ENCODE measurements at places on chromosomes 1 and 21.

- no peak for DNase-seq
These were observed 20.4 kb downstream of the KCNH1 start for GRCh38 chr1:211113566-211113965.

DNA sequence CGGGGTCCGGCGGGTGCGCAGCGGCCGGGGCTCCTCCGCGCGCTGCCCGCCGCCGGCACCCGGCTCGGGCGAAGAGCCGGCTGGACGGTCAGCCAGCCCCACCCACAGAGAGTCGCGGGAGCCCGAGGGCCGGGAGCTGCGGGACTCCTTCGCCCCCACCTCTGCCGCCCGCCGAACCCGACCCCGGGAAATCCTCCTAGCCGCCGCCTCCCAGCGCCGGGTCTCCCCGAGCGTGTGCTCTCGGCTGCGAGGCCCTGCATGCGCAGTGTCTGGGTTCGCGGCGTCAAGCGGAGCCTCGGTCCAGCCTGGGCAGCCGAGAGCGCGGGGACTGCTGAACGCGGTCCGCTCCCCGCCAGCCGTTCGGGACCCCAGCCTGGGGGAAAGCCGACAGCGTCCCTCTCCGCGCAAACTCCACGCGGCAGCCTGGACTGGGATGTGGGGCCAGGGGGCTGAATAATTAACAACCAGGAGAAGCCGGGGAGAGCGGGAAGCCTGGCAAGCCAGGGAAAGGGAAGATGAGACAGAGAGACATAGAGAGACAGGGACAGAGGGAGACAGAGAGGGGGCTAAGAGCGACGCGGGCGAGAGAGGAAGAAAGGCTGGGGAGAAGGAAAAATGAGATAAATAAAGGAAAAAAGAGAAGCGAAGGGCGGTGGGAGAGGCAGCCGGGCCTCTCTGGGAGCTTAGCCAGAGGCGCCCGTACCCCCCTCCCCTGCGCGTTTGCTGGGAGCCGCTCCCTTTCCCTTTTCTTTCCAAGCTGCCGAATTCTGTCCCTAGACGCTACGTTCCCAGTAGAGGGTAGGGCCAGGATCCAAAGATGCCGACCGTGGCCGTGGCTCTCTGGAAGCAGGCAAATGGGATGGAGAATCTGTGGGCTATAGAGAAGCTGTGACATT, 64.2 kb downstream of the MEF2D start:
- no peak for DNase-seq

DNA sequence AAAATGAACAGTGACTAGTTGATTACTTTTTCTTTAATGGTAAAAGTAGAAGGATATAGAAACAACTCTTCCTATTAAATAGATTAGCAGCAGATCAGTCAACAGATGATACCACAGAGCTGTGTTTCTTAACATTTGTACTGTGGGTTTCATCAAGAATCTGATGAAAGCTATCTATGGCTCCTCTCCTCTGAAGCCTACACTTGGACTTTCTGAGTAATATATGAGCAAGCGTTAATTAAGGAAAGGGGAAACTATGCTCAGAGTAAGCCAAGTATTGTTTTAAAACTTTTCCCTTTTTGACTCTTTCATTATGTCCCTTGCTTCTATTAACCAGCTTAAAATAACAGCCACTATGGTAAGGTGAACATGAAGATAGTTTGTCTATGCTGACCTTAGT, 10.8 kb downstream of the ARID4B start:
- no peak for DNase-seq

- DNase-seq, result no peak
These were observed 97.4 kb upstream of the GFI1 start for GRCh38 chr1:92583821-92584760.

DNA sequence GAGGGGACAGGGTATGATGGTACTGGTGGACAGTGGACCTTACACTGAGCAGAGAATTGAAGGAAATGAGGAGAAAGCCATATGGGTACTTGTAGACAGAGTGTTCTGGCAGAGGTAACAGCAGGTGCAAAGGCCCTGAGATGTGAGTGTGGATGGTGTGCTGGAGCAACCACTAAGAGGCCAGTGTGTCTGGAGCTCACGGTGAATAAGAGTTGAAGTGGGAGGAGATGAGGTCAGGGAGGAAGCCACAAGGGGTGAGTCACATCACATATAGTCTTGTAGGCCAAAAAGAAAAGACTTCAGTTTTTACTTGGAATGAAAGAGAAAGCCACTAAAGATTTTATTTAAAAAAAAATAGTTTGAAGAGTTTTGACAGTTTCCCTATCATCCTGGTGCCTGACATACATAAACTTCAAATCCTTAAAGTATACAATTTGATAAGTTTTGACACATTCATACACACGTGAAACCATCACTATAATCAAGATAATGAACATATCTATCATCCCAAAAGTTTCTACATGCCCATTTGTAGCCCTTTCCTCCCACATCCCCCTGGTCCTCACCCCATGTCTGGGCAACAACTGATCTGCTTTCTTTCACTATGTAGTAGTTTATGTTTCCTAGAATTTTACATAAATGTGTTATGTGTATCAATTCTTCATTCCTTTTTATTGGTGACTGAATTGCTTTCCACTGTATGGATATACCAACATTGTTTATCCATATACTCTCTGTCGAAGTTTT, 148.4 kb downstream of the GPATCH2 start:
- peak; percentile 12 for DNase-seq

DNA sequence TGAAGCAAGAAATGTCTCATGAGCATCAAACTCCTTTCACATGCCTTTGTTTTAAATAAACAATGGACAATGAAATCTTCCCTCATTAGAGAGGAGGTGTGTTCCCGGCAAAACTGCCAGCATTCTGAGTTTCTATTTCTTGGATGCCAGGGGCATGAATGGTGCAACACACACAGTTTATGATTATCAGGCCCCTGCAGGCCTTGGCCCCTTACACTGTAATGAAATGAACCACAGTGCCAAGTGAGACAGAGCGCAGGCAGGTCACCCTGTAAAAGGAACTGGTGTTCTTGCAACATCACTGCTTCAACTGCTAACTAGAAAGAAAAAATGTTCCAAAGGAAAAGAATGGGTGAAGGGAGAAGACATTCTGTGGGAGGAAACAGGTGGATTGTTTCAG, 3.8 kb upstream of the PIGC start:
- peak; percentile 51 for DNase-seq

GRCh38 chr1:169298441-169298840, 69.2 kb downstream of the NME7 start:
- DNase-seq, result no peak

- DNase-seq, result peak; percentile 46
These were observed 850 bp downstream of the SESN2 start for GRCh38 chr1:28259934-28260802.

DNA sequence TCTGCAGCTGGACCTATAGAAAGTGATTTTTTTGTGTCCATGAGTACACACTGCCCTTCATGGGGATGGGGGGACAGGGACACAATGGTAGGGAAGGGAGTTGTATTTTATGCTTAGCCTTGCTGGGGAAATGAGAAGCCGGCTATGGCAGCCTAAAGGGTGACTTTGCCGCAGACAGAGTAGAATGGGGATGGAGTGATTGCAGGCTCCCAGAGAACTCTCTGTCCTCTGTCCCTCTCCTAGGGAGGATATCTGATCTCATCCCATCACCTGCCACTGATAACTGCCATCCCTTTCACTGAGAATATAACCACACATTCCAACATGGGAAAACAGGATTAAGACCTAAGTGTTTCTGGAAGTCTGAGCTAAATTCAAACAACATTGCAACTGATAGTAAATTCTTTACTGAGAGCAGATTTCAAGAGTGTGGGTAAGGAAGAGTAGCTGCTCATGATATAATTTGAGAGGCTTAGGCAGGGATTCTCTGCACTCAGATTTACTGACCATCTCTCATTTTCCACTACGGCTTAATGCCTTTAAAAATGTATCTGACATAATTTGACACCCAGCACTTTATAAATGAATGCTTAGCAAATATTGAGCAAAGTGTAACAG, 13.9 kb downstream of the SH2D1B start:
- no peak for DNase-seq

DNA sequence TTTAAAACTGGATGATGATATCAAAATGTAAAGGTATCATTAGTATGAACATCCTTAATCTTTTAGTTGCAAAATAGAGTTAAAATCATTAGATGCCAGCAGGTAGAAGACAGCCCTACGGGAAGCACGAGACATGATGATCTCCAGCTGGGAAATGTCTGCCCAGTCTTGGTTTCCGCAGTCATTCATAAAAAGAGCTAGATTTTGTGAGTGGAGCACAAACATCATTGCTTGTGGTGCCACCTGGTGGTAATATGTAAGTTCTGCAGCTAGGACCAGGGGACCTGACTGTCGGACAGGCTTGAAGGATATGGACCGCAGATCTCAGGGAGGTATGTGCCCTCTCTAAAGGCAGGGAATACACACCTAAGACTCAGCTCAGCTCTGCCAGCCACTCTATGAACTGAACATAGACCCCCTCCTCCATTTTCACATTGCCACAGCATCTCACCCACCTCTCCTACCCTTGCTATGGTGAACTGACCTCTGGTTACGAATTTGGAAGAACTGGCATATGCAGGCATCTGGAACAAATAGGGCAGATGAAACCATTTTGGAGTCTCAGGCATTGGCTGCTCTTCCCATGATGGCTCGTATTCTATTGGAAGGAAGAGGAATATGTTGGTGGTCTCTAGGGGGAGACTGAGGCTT, 9.2 kb downstream of the FCMR start:
- peak; percentile 82 for DNase-seq

DNA sequence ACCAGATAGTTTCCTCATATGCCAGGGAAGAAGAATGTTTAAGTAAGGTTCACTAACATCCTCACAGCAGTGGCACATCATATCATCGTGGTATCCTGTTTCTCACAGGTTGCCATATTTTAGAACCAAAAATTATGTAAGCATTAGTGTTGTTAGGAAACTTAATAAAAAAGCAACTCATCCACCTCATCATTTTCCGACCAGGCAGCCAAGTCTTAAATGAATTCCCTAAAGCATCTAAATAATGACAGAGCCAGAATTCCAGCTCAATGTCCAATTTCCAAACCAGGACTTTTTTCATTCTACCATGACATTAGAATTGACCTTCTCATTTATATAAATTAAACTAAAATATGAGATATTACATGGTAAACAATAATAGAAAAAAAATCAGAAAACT, 272.7 kb downstream of the NTNG1 start:
- DNase-seq, result no peak

Data from Calu3 (cell line).